ENCODE measurements at places on chromosomes 11 and 22.

DNA sequence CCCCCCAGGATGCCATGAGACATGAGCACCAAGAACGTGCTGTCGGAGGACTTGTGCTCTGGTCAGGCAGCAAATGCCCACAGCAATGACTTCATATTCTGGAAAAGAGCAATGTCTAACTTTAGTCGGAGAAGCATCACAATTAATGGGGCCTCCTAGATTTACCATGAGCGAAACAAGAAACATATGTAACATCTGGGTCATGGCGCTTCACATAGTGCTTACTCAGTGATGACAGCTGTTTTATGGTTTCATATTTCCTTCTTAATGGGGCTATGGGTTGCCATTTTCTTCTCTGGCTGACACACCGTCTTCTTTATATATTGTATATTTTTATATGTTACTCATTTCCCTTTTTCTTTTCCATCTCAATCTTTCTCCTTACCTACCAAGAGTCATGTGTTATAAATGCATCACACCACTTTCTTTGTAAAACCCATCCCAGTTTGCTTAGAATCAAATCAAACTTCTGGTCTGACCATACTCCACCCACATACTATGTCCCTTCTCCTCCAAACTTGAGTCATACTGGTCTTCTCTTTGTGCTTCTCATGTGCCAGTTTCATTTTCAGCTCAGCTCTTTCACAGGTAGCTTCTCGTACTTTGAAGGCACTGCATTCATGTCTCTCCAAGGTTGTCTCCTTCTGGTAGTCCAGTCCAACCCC, 9.4 kb upstream of the CASP12 start:
- DNase-seq, result peak; percentile 32

- DNase-seq, result no peak
These were observed 73.8 kb downstream of the C11orf58 start for GRCh38 chr11:16812274-16812673.

GRCh38 chr11:113960702-113961330, 14.1 kb upstream of the HTR3A start:
- no peak for DNase-seq

DNA sequence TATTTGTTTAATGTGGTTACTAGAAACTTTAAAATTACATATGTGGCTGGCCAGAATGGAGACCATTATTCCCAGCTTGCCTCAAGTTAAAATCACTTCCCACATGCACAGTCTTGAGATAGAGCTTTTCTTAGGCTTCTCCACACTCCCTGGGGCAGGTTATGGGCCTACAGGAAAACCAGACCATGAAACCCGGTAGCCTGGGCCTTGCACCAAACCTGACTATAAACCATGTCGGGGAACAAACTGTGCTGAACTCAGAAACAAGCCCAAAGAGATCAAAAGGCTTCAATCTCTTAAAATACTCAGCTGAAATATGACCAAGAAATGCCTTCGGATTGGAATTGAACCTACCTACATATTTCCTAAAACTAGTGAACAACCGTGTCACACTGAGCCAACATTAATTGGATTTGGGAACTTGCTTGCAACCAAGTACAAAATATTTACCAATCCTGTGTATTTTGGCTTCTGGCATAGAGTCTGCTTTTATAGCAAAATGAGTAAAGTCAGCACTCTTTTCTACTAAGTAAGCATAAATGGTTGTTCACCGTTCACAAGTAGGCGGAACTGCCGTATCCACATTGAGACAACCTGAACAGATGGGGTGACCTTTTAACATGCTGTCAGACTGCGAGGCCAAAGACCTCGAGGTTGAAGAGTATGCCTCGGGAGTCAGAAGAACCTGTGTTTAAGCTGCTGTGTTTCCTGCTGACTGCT, 199.5 kb downstream of the FAM76B start:
- no peak for DNase-seq

- DNase-seq, result no peak
These were observed 82.4 kb downstream of the FANCF start for GRCh38 chr11:22543261-22543660.

GRCh38 chr22:41863472-41863871, 30.6 kb downstream of the SREBF2 start:
- DNase-seq, result no peak

DNA sequence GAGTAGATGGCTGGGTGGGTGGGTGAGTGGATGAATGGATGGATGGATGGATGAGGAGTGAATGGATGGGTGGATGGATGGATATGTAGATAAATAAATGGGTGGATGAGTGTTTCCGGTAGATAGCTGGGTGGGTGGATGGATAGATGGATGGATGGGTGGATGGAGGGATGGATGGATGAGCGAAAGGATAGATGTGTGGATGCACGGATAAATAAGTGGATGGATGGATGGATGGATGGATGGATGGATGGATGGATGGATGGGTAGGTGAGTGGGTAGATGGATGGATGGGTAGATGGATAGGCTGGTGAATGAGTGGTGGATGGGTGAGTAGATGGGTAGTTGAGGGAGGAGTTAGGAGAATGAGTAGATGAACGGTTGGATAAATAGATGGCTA, 349.3 kb downstream of the MN1 start:
- no peak for DNase-seq

DNA sequence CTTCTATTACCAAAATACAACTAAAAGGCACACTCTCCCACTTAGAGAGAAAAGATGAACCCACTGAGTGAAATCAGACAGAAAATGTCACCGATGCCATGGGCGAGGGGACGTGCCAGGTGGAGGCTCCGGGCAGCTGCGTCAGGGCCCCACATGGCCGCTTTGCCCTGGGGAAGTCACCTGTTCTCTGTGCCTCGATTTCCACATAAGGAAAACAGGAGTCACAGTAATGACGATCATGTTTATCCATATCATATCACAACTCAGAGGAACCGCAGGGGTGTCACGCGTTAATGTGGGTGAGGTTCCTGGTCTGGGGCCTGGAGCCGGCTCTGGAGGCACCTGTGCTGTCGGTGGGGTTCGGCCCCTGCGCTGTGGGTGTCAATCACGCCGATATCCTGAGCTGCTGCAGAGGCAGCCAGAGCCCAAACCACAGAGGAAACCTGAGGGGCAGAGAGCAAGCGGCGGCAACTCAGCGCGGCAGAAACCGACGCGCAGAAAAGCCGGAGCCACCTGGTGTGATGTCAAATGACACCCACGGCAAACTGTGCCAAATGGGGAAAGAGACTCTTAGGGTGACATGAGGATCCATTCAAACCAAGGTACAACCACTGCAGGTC, 243.7 kb downstream of the BRD1 start:
- no peak for DNase-seq

DNA sequence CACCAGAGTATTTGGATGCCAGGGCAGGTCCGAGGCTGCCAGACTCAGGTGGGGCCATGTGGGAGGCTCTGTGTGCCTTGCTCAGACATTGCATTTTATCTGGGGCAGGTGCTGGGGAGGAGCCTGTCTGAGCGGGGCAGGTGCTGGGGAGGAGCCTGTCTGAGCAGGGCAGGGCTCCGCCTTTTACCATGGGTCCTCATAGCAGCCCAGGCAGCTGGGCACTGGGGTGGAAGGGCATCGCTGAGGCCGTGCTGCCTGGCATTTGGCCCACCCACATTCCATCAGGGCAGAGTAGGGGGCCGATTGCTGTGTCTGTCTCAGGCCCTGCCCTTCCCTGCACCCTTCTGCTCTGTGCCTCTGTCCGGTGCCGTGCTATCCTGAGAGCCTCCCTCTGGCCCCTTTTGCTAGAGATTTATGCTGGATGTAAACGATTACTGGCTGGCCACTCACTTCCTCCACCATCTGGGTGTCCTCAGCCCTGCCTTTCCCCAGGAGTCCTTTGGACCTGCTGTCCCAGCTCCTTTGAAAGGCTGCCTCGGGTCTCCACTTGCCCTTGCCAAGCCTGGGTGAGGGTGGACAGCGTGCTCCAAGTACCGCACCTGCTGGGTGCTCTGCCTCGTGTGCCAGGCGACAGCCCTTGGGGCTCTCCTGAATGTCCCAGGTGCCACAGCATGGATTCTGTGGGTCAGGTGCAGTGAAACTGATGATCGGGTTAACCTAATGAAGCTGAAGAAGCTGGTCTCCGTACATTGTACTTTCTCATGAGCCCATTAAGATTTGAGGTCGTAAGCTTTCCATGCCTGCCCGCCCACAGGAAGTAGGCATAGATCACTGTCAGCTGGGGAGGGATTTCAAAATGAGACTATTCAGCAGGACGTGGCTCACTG, 281.6 kb downstream of the TBC1D22A start:
- no peak for DNase-seq

DNA sequence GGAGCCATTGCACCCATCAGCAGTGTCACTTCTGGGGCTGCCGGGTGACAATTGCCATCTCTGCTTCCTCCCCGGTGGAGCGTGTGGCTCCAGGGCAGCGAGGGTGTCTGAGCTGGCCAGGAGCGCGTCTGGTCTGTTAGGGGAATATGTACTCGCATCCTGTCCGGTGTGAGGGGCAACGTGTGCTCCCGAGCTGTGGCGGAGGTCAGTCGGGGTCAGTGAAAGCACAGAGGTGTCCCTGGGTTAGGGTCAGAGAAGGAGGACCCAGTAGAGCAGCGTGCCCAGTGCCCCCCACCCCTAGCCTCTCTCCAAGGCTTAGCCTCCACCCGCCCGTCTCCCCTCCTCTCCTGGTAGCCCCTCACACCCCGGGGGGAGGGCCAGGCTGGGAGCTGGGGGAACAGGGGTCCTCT, 1.5 kb downstream of the CLCF1 start:
- no peak for DNase-seq

- no peak for DNase-seq
These were observed 24.1 kb downstream of the KCNE3 start for GRCh38 chr11:74443071-74443864.

DNA sequence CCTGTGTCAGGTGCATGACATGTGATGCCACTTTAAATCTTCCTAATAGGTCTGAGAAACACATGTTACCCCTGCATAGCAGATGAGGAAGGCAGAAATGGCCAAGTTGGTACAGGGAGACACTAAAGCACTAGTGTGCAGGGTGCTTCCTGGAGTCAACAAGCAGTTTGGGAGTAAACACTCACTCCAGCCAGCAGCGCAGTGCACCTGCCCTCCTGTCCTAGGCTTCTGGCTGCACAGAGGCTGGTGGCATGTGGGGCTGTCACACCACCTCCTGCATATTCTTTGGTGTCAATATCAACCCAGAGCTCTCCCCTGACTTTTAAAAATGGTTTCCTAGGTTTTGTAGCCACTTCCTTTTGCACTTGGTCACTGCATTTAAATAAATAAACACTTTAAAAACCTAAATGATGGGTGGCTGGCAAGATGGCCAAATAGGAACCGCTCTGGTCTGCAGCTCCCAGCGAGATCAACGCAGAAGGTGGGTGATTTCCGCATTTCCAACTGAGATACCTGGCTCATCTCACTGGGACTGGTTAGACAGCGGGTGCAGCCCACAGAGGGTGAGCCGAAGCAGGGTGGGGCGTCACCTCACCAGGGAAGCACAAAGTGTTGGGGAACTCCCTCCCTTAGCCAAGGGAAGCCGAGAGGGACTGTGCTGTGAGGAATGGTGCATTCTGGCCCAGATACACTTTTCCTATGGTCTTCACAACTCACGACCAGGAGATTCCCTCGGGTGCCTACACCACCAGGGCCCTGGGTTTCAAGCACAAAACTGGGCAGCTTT, 33.5 kb downstream of the GAB4 start:
- DNase-seq, result no peak

GRCh38 chr11:66494935-66495334, 14.7 kb downstream of the DPP3 start:
- DNase-seq, result no peak

DNA sequence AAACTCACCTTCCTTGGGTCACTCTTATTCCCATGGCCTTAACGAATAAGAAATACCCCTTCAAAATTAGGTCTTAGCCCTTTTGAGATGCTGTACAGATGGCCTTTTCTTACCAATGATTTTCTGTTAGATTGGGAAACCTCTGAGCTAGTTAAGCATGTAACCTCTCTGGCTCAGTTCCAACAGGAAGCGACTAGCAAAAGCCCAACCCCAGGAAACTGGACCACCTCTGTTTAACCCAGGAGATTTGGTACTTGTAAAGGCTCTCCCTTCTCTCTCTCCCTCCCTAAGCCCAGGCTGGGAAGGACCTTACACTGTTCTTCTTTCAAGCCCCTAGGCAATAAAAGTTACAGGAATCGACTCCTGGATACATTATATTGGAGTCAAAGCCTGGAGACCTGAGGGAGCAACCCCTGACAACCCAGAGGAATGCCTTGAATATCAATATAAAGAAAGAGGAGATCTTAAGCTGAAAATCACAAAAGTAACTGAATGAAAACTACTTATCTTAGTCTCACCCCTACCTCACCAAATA, 11.7 kb downstream of the APIP start:
- no peak for DNase-seq

DNA sequence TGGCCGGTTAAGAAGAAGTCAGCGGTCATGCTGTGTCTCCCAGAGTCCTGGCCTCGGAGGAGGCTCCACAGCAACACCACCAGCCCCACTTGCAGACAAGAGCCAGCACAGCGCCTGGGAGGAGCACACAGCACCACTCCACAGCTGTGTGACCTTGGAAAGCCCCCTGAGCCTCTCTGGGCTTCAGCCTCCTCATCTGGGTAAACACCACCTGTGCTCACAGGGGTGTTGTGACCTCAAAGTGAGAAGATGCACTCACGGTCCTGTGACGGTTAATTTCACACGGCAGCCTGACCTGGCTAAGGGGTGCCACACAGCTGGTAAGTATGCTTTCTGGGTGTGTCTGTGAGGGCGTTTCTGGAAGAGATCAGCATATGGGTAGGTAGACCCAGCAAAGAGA, 54.7 kb downstream of the PHF21B start:
- no peak for DNase-seq

DNA sequence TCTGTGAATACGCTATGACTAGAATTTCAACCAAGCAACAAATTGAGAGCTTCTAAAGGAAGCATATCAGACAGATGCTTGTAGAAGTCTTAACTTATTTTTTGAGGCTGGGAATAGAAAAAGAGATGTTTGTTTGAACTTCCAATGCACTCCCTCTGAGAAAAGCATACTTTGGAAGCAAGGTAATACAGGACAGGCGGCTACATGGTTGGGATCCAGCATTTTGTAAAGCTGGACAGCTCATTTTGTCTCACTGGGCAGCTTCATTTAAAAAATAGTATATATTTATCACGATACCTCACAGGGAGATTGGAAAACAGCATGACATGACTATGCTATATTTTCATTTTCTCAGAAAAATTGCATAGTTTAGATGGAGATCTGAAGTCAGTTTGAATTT, 821.3 kb upstream of the API5 start:
- DNase-seq, result no peak

DNA sequence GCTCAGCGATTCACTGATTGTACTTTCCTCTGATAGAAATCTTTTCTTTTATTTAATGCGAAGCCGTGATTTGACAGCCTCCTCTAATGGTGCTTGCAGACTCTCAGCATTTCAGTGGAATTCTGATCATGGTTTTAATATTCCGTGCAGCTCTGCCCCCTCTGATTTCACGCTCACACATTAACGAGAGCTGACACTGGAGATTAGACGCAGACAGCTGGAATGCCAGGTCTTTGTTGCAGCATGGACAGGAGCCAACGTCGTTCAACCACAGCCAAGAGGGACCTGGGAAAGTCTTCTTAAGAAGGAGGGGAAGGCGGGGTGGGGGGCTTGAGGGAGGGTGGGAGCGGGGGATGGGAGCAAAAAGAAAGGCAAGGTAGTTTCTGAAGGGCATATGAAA, 186.4 kb downstream of the BLID start:
- DNase-seq, result no peak

- no peak for DNase-seq
These were observed 15.7 kb downstream of the TPCN2 start for GRCh38 chr11:69064394-69064957.
